ENCODE measurements at places on chromosomes 13 and 19. TPM values are rescaled to one million over a fixed set of nuclear protein-coding genes. Genes with fewer than 3 reads are reported as not detected.

GRCh38 chr19:50293263-50294004 lies 35.7 kb downstream of the KCNC3 start:
- H3K27ac ChIP-seq = no peak overlapping the region
- H3K4me1 ChIP-seq = peaks cover 3% of the 10 kb centered on the region
- H3K27me3 ChIP-seq = no peaks in the 10 kb centered on the region
- peaks cover 2% of the 10 kb centered on the region for H3K36me3 ChIP-seq
- DNase-seq = no peak

GRCh38 chr13:26942184-26942583 lies 181.6 kb upstream of the GPR12 start:
- no peak overlapping the region for H3K4me3 ChIP-seq
- DNase-seq = no peak
- no peaks in the 10 kb centered on the region for H3K4me1 ChIP-seq
- H3K27me3 ChIP-seq = no peaks in the 10 kb centered on the region
- H3K36me3 ChIP-seq = no peaks in the 10 kb centered on the region

DNA sequence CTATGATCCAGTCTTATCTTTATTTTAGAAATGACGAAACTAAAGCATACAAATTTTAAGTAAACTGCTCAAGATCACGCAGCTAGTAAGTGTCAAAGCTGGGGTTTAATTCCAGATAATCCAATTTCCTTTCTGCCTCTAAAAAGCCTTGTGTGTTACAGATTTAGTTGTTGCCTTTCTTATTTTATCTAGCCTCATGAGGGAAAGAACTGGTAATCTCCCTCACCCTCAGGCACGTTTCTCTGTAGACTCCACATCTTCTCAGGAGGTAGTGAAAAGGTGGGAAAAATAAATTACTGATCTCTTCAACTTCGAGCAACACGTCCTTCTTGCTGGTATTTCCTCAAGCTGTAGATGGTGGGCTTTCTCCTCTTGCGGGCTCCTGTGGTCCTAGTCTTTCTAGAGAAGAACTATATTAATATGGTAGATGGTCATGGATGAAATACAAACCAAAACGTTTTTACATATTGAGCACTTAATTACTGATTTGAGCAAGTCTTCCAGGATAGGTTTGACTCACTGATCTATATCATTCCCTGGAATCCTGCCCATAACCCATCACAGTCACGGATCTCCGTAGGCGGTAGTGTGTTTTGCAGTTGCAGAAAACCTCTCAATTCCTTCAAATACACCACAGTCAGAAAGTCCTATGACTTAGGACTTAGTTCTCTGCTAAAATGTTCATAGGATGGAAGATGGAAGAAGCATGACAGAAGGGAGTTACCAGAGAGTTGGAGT lies 519.5 kb downstream of the DCT start:
- H3K27me3 ChIP-seq = no peaks in the 10 kb centered on the region
- no peaks in the 10 kb centered on the region for H3K36me3 ChIP-seq
- H3K27ac ChIP-seq = no peak overlapping the region
- DNase-seq = no peak
- H3K4me3 ChIP-seq = no peak overlapping the region

DNA sequence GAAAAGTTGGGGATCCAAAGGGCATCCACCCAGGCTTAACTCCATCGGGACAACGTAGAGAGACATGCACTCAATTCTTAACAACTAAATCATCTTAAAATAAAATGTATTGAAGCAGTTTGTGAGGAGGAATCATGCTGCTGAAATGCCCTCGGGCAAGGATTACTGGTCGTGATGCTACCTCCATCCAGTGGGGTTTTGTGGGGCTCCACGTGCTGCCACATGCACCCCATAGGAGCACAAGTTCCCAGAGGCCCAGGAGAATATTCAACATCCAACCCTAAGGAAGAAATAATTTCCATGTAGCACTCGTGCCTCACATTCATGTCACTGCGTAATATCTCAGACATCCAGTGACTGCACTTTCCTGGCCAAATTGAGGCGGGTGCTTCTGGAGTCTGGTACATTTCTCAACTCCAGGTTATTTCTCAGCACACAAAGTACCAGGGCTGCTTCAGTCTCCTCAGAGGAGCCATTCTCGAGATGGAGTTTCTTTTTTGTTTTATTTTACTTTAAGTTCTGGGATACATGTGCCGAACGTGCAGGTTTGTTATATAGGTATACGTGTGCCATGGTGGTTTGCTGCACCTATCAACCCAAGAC lies 429.8 kb downstream of the FOXO1 start:
- H3K4me1 ChIP-seq = no peaks in the 10 kb centered on the region
- no peaks in the 10 kb centered on the region for H3K27me3 ChIP-seq
- no peak overlapping the region for H3K27ac ChIP-seq
- H3K4me3 ChIP-seq = no peak overlapping the region

Gene ZNF560
- polyA plus RNA-seq = not detected

Gene SIAH3
- 0.11 TPM for polyA plus RNA-seq

Measured in H1 (cell line).